ENCODE measurements at places on chromosomes 5 and 9. TPM values are rescaled to one million over a fixed set of nuclear protein-coding genes. Genes with fewer than 3 reads are reported as not detected.

The NIM1K gene
- total RNA-seq: 0.04 TPM

GRCh38 chr9:109159583-109159982 lies 7.5 kb downstream of the FRRS1L start:
- no peak for DNase-seq
- no peaks in the 10 kb centered on the region for H3K4me1 ChIP-seq
- H3K27me3 ChIP-seq: no peaks in the 10 kb centered on the region
- H3K36me3 ChIP-seq: no peaks in the 10 kb centered on the region

- DNase-seq: no peak
- peaks cover 15% of the 10 kb centered on the region for H3K36me3 ChIP-seq
- no peaks in the 10 kb centered on the region for H3K4me1 ChIP-seq
- no peak overlapping the region for H3K4me3 ChIP-seq
Observed at GRCh38 chr9:106962122-106962521, 99.2 kb downstream of the ZNF462 start.

- H3K4me3 ChIP-seq: no peak overlapping the region
- no peak for DNase-seq
- H3K36me3 ChIP-seq: peaks cover 19% of the 10 kb centered on the region
- H3K27ac ChIP-seq: no peak overlapping the region
Observed at GRCh38 chr9:21871256-21871975, 69.0 kb downstream of the MTAP start.

GRCh38 chr9:72038408-72038807 lies 22.0 kb downstream of the C9orf57 start:
- H3K27me3 ChIP-seq: no peaks in the 10 kb centered on the region
- no peaks in the 10 kb centered on the region for H3K4me1 ChIP-seq
- H3K36me3 ChIP-seq: no peaks in the 10 kb centered on the region
- no peak overlapping the region for H3K27ac ChIP-seq

DNA sequence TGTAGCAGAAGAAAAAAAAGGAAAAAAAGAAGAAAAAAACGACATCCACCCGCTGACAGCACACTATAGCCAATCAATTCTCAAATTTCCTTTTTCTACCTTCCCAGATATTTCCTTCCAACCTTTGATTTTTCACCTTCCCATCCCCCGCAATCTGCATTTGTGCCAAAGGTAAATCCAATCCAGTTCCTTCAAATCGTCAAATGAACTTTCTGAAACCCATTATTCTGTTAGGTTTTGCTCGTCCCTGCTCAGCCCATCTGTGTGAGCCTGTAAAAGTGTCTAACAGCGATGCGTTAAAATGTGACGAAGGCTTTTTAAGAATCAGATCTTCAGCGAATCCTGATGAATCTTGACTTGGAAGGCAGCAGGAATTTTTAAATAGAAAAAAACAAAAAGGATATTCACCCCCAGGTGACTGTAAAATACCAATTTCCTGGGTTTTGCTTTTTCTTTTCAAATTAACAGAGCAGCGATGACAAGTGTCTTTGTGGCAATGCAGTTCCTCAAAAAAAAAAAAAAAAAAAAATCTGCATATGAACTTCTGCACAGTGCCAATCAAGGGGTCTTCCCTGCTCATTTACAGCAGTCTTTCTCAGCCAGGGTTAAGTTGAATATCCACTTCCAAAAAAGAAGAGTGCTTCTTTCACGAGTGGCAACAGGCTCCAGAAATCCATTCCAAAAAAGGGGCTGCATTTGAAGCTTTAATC lies 367 bp upstream of the SHC3 start:
- H3K4me3 ChIP-seq: no peak overlapping the region
- no peaks in the 10 kb centered on the region for H3K27me3 ChIP-seq
- peaks cover 8% of the 10 kb centered on the region for H3K4me1 ChIP-seq
- no peak for DNase-seq
- H3K27ac ChIP-seq: no peak overlapping the region

GRCh38 chr9:77495834-77496671 lies 152.1 kb downstream of the GNA14 start:
- no peak for DNase-seq
- no peak overlapping the region for H3K4me3 ChIP-seq
- no peaks in the 10 kb centered on the region for H3K4me1 ChIP-seq
- no peaks in the 10 kb centered on the region for H3K36me3 ChIP-seq
- H3K27ac ChIP-seq: no peak overlapping the region

DNA sequence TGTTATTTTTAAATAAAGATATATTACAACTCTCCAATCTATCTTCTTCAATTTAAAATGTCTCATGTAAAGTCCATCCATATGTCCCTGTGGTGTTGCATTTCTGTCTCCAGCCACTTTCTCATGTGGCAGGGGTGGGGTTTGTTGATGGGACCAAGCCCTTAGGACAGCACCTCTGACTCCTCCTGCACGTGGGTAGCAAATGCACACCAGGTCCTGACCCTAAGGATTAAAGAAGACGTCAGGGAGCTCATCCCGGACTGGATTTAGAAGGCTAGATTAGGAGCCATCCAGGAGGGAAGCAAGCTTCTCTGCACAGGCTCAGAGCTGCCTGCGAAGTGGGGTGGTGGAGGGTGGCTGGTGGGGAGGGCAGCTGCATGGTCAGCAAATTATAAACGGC lies 38.9 kb upstream of the FAM120AOS start:
- no peak overlapping the region for H3K4me3 ChIP-seq
- H3K27ac ChIP-seq: no peak overlapping the region
- H3K36me3 ChIP-seq: peaks cover 70% of the 10 kb centered on the region
- H3K4me1 ChIP-seq: no peaks in the 10 kb centered on the region

DNA sequence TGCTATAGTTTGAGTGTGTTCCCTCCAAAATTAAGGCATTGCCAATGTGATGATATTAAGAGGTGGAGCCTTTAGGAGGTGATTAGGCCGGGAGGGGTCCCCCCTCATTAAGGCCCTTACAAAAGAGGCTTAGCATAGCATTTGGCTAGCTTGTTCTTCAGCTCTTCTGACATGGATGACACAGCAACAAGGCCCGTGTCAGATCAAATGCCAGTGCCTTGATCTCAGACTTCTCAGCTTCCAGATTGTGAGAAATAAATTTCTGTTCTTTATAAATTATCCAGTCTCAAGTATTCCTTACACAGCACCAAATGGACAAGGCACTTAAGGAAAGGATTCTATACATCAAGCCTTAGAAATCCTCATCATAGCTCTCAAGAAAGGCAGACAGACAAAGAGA lies 31.8 kb downstream of the SLC38A9 start:
- no peak overlapping the region for H3K27ac ChIP-seq
- no peak overlapping the region for H3K4me3 ChIP-seq
- no peaks in the 10 kb centered on the region for H3K36me3 ChIP-seq

The NDUFB6 gene
- 73.1 TPM for total RNA-seq

The DENND4C gene
- 16.5 TPM for total RNA-seq

The AMBP gene
- total RNA-seq: 0.55 TPM

- no peak overlapping the region for H3K4me3 ChIP-seq
- no peak for DNase-seq
- no peaks in the 10 kb centered on the region for H3K36me3 ChIP-seq
- no peak overlapping the region for H3K27ac ChIP-seq
- H3K27me3 ChIP-seq: no peaks in the 10 kb centered on the region
Observed at GRCh38 chr9:107345327-107345726, 62.2 kb downstream of the RAD23B start.

DNA sequence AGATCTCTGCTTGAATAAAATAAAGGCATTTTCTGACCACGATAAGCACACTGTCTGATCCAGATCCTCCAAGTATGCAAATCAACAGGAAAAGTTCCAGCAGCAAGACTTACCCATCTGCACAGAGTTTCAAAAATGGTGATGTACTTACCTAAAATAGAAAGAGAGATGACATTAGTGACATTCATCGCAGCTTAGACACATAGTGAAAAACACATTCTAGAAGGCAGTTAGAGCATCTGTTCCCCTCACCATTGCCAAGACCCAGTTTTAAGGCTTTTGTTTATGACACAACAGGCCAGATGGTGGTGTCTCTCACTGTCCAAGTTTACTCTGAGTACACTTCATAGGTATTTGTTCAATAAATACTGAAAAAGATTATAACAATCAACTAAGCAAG lies 207.7 kb downstream of the PDE4D start:
- no peaks in the 10 kb centered on the region for H3K27me3 ChIP-seq
- H3K4me1 ChIP-seq: peaks cover 17% of the 10 kb centered on the region
- H3K4me3 ChIP-seq: no peak overlapping the region
- no peaks in the 10 kb centered on the region for H3K36me3 ChIP-seq
- DNase-seq: no peak

The GOLPH3 gene
- total RNA-seq: 70.4 TPM

DNA sequence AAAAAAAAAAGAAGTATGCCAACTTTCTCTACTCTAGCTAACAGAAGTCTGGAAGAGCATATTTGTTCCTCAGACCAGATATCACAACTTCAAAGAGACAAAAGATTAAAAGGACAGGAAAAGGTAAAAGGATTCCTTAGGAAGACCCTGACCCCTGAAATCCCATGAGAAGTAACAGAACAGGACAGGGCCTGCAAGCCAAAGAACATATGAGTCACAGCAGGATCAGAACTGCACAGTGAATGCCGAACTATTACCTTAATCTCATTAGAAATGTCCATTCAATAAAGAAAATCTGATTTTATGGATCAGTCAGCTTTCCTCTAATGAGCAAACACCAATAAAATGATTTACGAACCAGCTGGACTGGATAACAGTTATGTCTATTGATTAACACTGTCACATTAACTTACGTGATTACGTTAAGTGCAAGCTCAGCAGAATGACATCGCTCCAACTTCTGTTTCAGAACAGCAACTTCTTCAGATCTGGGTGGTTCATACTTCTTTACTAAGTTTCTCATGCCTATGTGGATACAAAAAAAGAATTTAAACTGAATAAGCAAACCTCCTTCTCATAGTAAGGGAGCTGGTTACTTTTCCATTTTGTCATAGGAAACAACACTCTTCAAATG lies 13.6 kb downstream of the CCNH start:
- H3K36me3 ChIP-seq: peaks cover 86% of the 10 kb centered on the region
- no peak overlapping the region for H3K27ac ChIP-seq
- DNase-seq: no peak
- H3K27me3 ChIP-seq: no peaks in the 10 kb centered on the region
- peaks cover 23% of the 10 kb centered on the region for H3K4me1 ChIP-seq

The SPINK4 gene
- not detected for total RNA-seq

DNA sequence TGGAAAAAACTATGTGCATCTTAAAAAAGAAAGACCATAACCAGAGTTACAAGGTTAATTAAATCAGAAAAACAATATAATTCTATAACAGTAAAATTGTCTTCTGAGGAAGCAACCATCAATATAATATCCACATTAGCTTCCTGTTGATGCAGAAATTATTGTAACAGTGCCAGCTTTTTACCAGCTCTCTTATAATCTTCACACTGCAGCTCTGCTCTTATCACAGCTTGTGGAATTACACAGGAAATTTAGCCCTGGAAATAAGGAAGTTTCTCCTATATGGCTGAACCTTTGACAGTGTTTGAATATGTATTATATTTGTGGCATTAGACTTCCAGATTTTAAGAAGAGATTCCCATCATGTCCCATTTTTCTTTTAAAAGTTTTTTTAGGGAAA lies 49.1 kb upstream of the TEK start:
- no peak overlapping the region for H3K27ac ChIP-seq
- no peaks in the 10 kb centered on the region for H3K36me3 ChIP-seq
- H3K4me1 ChIP-seq: no peaks in the 10 kb centered on the region
- no peak overlapping the region for H3K4me3 ChIP-seq

The PDE8B gene
- total RNA-seq: 0.10 TPM

- no peaks in the 10 kb centered on the region for H3K27me3 ChIP-seq
- H3K4me3 ChIP-seq: no peak overlapping the region
- H3K4me1 ChIP-seq: peaks cover 79% of the 10 kb centered on the region
- no peak overlapping the region for H3K27ac ChIP-seq
- no peak for DNase-seq
Observed at GRCh38 chr9:131700076-131700475, 39.8 kb downstream of the RAPGEF1 start.

- no peaks in the 10 kb centered on the region for H3K27me3 ChIP-seq
- H3K27ac ChIP-seq: peak within 1 kb of the TSS; percentile 53
- DNase-seq: peak; percentile 79
- H3K36me3 ChIP-seq: peaks cover 5% of the 10 kb centered on the region
- H3K4me3 ChIP-seq: peak within 1 kb of the TSS; percentile 65
Observed at GRCh38 chr5:156326718-156327259, at the start of gene SGCD. SGCD (plus strand) TSS chr5:156327164.

DNA sequence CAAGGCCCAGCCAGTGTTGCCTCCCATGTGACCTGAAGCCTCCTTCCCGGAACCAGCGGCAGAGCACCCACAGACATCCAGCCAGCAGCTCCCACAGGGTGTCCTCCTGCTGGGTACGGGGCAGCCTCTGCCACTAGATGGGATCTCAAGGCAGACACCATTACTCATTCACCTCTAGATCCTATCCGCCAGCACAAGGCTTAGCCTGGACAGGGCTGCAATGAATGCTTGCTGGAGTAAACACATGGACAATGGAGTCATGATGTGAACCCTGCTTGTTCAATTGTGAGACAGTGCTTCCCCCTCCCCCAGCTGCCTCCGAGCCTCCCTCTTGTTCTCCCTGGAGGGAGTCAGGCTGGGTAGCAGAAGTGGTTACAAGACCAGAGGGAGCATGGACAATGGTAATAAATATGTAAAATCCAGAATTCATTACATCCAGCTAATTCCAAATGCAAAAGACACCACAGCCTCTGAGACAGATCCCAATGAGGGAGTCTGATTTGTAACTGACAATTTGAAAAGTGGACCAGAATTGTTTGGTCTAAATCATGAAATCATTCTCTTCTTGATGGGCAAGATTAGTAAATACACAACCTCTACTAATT lies 132.0 kb downstream of the CRB2 start:
- H3K4me3 ChIP-seq: no peak overlapping the region
- H3K27me3 ChIP-seq: no peaks in the 10 kb centered on the region
- no peaks in the 10 kb centered on the region for H3K36me3 ChIP-seq
- H3K4me1 ChIP-seq: no peaks in the 10 kb centered on the region

DNA sequence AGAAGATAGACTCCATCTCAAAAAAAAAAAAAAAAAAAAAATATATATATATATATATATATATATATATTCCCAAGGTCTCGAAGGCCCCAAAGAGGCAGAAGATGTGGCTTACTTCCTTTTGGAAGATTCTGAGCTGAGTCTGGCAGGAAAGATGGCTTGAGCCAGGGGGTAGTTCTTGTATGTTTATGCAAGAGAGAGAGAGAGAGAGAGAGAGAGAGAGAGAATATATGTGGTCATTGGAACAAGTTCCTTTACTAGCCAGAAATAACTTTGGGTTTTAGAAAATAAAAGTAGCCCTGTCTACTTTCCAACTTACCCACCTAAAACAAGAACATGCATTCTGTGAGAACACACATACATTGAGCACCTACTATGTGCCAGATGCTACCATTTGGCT lies 17.6 kb downstream of the NCS1 start:
- no peak overlapping the region for H3K4me3 ChIP-seq
- H3K27ac ChIP-seq: no peak overlapping the region
- no peaks in the 10 kb centered on the region for H3K27me3 ChIP-seq
- peaks cover 5% of the 10 kb centered on the region for H3K36me3 ChIP-seq
- no peak for DNase-seq

The P4HA2 gene
- total RNA-seq: 75.5 TPM

The DMRT1 gene
- total RNA-seq: not detected

- no peaks in the 10 kb centered on the region for H3K36me3 ChIP-seq
- H3K27me3 ChIP-seq: no peaks in the 10 kb centered on the region
- H3K4me3 ChIP-seq: no peak overlapping the region
- H3K27ac ChIP-seq: no peak overlapping the region
- peaks cover 9% of the 10 kb centered on the region for H3K4me1 ChIP-seq
Observed at GRCh38 chr9:136010615-136011361, 49.6 kb upstream of the UBAC1 start.

GRCh38 chr5:60812426-60812825 lies 31.6 kb downstream of the ELOVL7 start:
- H3K27me3 ChIP-seq: no peaks in the 10 kb centered on the region
- H3K36me3 ChIP-seq: no peaks in the 10 kb centered on the region
- H3K4me1 ChIP-seq: no peaks in the 10 kb centered on the region
- H3K27ac ChIP-seq: no peak overlapping the region
- DNase-seq: no peak
